ENCODE measurements at places on chromosomes 6 and 20. TPM values are rescaled to one million over a fixed set of nuclear protein-coding genes. Genes with fewer than 3 reads are reported as not detected.

SUMO4 gene
- total RNA-seq, result 1.4 TPM

FAM8A1 gene
- total RNA-seq, result 47.9 TPM

TGM2 gene
- total RNA-seq, result 32.8 TPM

ZFP57 gene
- total RNA-seq, result not detected

BMP7 gene
- 1.3 TPM for total RNA-seq

HRH3 gene
- not detected for total RNA-seq

HEY2 gene
- total RNA-seq, result 0.37 TPM

PHACTR1 gene
- 2.2 TPM for total RNA-seq

NKAIN4 gene
- total RNA-seq, result 0.29 TPM

SEL1L2 gene
- total RNA-seq, result not detected

FIG4 gene
- total RNA-seq, result 17.2 TPM

CRISP3 gene
- total RNA-seq, result not detected

PROCR gene
- total RNA-seq, result 14.5 TPM

NMBR gene
- total RNA-seq, result not detected

CGAS gene
- total RNA-seq, result 5.6 TPM

NNAT gene
- total RNA-seq, result 3.3 TPM

SIGLEC1 gene
- 2.5 TPM for total RNA-seq

ENPP4 gene
- total RNA-seq, result 14.2 TPM

TRIM26 gene
- 53.5 TPM for total RNA-seq

HLA-DQA2 gene
- 5.7 TPM for total RNA-seq

CMTR1 gene
- 20.3 TPM for total RNA-seq

PRSS35 gene
- 0.11 TPM for total RNA-seq

CST3 gene
- 666 TPM for total RNA-seq

PRR3 gene
- total RNA-seq, result 7.2 TPM

TCP11 gene
- total RNA-seq, result not detected

SAMD5 gene
- 13.8 TPM for total RNA-seq

SNAI1 gene
- 4.5 TPM for total RNA-seq

ADGRF5 gene
- total RNA-seq, result 1.8 TPM

DEFB132 gene
- not detected for total RNA-seq

SLC32A1 gene
- not detected for total RNA-seq

VSX1 gene
- not detected for total RNA-seq

C6orf58 gene
- total RNA-seq, result not detected

PAX1 gene
- not detected for total RNA-seq

HSPA12B gene
- 1.7 TPM for total RNA-seq

YWHAB gene
- total RNA-seq, result 256 TPM

RAET1L gene
- 0.24 TPM for total RNA-seq

LY86 gene
- 0.91 TPM for total RNA-seq

BACH2 gene
- total RNA-seq, result 1.2 TPM

GPR63 gene
- total RNA-seq, result 0.96 TPM

SH3BGRL2 gene
- total RNA-seq, result 95.4 TPM

KIAA1755 gene
- 3.9 TPM for total RNA-seq

LY6G6F gene
- not detected for total RNA-seq

All from colonic mucosa (tissue), 4 donors.